Astrocyte of the spinal cord (primary cell): ENCODE measurements at places on chromosomes 1 and 21.

- no peak for DNase-seq
Observed at GRCh38 chr1:229124520-229125124, 146.3 kb upstream of the RAB4A start.

DNA sequence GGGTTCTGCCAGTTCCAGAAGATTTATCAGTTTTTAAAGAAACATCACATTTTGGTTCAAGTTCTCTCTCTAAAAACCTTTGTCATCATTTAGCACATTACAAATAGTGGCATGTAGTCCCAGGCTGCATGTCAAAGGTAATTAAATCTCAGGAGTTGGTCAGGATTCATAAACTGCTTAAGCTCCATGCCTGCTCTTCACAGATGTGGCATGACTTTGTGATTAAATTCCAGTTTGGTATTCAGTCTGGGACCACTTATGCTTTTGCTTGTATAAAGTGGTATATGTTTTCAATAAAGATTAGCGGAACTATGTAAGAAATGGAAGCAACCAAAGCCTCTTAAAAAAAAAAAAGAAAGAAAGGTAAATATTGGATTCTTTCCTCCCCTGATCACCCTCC, 408.0 kb downstream of the DISC1 start:
- no peak for DNase-seq

DNA sequence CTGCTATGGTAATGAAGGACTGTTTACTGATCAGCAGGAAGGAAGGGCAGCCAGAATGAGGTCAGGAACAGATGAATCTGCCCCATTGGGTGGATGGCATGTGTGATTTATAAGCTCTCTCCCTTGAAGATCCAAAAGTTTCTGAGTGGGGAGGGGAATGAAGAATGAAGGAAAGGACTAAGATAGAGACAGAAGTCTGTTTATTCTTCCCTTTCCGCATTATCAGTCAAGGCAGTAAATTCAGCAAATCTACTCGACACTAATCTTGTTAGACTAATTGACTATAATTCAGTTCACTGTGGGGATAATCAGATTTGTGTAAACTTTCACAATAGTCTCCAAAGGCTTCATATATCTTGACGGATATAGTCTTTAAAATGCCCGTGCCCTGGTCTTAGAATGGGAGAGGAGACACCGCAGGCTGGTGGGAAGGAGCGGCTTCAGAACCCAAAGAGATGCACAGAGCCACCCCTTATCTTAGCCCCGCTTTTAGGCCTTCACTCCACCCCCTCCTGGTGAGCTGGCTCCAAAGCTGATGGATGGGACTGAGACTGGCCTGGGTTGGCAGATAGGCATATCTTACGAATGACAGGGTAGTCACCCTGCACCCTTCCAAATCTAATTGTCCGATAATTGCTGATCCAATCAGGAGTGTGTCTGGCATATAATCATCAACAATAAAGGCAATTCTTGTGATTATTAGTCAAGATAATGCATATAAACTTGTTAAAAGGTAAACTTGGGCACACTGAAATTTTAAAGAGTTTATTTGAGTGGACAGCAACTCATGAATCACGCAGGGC, 76.0 kb upstream of the PPM1J start:
- no peak for DNase-seq

- no peak for DNase-seq
Observed at GRCh38 chr1:81369833-81370232, 430.9 kb upstream of the ADGRL2 start.

DNA sequence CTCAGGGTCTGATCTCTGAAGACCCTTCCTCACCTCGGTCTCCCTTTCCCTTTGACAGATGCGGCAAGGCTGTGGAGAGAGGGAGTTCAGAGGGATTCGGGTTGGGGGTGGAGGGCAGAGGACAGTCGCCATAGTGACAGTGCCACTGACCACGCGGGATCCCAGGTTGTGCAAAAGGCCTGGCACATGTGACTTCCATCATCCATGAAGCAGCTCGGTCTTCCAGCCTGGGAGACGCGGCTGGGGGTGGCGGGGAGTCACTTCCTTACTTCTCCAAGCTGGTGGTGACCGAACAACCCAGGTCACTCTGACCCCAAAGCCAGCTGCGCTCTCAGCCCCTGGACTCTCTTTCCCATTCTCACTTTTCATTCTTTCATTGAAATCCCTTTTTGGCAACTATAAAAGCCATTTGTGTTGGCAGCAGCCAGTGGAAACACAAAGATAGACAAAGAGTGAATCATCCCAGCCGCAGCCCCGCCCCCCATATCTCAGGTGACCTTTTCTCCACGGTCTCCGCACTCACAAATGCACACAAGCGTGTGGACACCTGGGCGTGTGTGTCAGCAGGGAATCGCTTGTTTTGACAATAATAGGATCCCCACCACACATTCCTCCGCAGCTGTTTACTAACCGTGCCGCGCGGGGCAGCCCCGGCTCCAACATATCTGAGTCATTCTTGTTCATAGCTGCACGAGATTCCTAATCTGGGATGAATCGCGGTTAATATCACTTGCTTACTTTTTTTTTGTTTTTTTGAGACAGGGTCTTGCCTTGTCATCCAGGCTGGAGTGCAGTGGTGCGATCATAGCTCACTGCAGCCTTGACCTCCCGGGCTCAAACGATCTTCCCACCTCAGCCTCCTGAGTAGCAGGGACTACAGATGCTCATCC, 68.3 kb downstream of the DHRS3 start:
- DNase-seq = peak; percentile 97

DNA sequence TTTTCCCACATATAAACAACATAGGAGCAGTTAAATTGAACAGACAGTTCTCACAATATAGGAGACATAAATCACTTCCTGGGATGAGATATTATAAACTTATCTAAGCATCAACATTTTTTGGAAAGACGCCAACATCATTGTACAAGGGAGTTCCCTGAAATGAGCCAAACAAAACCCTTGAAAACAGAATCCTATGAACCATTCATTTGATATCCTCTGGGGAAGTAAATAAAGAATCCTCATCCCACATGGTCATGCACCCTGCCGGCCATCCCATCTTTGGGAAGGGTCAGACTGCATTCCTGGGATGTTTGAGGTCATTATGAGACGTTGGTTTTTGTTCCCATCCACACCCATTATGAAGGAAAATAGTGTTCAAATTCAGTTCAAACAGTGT, 111.8 kb upstream of the USP25 start:
- peak; percentile 72 for DNase-seq
